ENCODE measurements at places on chromosomes 16 and 17.

- peak; percentile 69 for DNase-seq
These were observed 669 bp downstream of the MIEF2 start for GRCh38 chr17:18261146-18261515.

- DNase-seq, result no peak
These were observed 23.5 kb downstream of the SPECC1 start for GRCh38 chr17:20032636-20033035.

DNA sequence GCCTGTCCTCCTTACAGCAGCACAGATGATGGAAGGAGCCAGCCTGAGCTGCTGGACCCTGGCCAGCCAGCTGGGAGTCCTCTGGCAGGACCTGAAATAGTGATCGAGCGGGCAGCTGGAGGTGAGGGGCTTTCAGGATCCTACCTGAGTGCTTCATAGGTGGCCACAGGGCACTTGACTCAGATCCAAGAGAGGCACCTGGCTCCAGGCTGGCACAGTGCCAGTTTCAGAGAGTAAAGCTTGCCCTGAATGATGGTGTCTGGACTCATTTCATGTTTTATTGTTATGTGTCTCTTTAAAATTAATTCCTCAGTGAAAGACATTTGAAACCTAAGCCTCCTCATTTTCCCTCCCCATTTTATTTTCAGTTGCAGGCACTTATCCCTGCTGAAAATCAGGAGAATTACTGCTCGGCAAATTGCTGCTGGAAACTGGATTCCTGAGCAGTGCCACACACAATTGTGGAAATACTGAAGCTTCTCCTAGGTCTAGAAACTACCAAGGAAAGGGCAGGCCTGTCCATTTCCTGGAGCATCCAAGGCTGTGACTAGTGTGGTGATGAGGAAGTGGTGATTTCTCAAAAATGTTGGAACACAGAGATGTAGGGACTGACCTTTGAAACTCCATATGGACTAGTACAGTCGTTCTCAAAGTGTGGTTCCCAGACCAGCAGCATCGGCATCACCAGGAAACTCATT is 16.1 kb upstream of the ADAMTS18 start:
- no peak for DNase-seq

GRCh38 chr17:82328141-82328993 is 5.2 kb downstream of the SECTM1 start:
- no peak for DNase-seq

GRCh38 chr16:49524947-49525315 is 151.3 kb downstream of the C16orf78 start:
- no peak for DNase-seq

DNA sequence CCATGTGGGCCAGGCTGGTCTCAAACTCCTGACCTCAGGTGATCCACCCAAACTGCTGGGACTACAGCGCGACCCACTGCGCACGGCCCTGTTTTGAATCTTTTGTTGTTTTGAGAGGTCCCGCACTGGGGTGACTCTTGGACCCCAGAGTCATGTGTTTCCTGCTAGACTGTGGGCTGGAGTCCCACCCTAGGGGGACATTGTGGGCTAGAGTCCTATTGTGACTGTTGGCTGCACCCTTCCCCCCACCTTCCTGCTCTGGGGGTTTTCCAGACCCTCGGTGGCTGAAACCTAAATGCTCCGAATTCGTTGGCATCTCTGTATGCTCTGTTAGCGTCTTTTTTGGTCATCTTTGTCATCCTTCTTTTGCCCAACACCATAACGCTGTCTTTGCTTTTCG is 16.0 kb downstream of the NUPR1 start:
- no peak for DNase-seq

DNA sequence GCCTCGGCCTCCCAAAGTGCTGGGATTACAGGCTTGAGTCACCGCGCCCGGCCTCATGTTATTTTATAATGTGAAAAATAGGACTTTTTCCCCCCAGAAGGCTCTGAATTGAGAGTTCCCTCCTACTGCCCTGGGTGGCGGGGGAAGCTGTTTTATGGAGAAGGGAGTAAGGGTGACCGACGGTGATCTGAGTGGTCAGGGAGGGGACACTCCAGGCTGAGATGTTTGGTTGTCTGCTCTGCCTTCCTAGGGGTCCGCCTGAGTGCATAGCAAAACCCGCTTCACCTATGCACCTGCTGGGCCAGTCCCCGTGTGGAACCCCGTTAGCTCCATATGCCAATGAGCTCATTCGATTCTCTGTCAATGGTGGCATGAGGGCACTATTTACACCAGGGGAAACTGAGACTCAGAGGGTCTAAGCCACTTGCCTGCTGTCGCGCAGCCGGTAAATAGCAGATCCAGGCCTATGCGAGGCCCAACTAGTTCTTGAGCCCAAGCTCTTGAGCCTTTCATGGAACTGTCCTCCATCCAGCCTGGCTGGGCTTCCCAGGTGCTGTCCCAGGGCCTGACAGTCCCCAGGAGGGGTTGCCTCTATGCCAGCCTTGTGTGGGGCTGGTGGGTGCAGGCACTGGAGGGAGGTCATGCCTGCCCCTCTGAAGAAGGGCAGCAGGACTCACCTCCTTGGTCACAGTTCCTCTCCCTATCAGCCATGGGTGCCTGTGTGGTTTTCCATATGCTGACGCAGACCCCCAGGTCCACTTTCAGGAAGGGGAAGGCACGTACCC is 1.7 kb upstream of the GJD3 start:
- no peak for DNase-seq

GRCh38 chr16:55543472-55543871 is 23.0 kb upstream of the CAPNS2 start:
- no peak for DNase-seq

DNA sequence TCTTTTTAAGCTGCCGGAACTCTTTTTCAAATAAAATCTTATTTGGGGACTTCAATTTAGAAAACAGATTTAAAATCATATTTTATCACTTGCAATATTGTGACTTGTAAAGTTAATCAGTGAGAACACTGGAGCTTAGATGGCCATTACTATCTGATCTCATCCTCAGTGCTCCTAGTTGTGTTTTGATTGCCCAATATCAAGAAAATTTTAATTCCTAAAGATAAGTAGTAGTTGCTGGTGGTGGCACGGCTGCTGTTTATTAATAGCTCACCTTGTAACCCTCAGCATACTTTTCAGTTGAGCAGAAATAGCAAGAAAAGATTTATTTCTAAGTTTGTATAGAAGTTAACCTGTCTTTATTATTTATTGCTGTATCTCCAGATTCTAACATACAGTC is 124.0 kb downstream of the NLK start:
- no peak for DNase-seq

DNA sequence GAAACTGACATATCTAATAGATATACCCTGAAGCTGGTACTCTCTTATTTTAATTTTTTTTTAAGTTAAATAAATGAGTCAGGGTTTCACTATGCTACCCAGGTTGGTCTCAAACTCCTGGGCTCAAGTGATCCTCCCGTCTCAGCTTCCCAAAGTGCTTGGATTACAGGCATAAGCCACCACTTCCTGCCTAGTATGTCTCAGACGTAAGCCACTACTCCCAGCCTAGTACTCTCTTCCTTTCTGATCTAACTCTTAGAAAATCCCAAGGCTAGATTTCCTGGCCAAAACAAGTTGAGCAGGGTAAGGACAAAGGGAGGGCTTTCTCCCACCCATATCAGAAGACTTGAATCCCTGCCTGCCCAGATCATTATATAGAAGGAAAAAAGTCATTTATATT is 33.7 kb downstream of the HOXB1 start:
- DNase-seq, result no peak

- no peak for DNase-seq
These were observed 30.8 kb downstream of the MPRIP start for GRCh38 chr17:17073030-17073564.

DNA sequence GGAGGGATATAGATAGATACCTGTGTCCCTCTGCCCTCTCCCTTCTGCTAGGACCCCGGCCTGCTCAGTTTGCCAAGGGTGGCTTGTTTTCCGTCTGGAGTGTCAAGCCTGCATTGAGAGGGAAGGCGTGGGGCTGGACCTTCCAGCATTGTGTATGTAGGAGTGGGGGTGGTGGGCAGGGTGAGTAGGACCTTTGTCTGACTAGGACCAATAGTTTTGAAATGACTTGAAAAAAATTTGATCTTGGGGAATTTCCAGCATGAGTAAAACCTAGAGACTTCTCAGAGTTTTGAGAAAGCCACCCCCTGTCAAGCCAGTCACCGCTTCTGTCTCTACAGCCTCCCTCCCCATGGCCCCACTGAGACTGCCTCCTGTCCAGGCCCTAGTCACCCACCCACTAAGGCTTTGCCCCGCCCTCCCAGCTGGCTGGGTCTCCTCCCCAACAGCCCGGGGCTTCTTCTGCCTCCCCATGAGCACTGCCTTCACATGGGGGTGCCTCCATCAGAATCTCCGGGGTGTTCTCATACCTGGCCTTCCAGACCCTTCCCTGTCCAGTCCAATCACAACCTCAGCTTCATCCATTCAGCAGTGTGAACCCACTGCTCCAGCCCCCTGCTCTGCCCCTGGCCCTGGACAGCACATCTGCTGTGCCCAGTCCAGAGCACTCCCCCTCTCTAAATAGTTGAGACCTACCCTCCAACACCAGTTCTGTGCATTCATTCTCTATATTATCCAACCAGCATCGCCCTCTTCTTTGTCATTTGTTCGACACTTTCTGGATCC is 207.0 kb downstream of the MSI2 start:
- no peak for DNase-seq

GRCh38 chr17:45751466-45751865 is 32.7 kb upstream of the CRHR1 start:
- DNase-seq, result peak; percentile 79

DNA sequence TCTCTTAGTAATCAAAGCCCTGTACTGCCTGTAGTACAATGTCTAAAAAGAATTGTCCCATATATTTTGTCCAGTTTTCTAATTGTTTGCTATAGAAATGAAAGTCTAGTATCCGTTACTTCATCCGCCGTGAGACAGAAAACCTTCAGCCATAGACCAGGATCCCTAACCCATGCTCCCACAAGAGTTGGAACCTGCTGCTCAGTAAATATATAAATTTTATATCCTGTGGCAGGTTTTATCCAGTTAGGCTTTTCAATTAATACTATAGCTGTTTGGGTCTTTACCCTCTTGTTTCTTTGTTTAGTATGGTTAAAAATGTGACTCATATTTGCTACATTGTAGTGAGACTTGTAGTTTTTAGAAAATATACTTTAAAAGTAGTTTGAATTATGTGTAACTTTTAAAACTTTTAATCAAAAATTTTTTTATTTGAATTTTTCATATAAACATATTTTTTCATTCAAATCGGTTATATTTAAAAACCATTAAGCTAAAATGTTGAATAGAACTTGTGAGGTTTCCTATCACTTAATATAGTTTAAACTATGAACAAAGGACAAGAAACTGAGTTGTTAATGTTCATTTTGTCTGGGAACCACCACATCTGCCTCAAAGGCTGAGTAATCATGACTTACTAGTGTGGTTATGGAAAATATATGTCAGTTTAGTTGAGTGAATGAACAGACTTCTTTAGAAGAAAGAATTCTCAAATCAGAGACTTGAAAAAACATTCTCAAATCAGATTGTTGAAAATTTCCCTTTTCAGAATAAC is 54.8 kb downstream of the VMP1 start:
- no peak for DNase-seq

- no peak for DNase-seq
These were observed 2.3 kb upstream of the MT2A start for GRCh38 chr16:56606071-56606475.

GRCh38 chr16:2468233-2468724 is 2.8 kb upstream of the NTN3 start:
- DNase-seq, result peak; percentile 37

- DNase-seq, result no peak
These were observed 64.0 kb upstream of the SOX9 start for GRCh38 chr17:72056727-72057290.

DNA sequence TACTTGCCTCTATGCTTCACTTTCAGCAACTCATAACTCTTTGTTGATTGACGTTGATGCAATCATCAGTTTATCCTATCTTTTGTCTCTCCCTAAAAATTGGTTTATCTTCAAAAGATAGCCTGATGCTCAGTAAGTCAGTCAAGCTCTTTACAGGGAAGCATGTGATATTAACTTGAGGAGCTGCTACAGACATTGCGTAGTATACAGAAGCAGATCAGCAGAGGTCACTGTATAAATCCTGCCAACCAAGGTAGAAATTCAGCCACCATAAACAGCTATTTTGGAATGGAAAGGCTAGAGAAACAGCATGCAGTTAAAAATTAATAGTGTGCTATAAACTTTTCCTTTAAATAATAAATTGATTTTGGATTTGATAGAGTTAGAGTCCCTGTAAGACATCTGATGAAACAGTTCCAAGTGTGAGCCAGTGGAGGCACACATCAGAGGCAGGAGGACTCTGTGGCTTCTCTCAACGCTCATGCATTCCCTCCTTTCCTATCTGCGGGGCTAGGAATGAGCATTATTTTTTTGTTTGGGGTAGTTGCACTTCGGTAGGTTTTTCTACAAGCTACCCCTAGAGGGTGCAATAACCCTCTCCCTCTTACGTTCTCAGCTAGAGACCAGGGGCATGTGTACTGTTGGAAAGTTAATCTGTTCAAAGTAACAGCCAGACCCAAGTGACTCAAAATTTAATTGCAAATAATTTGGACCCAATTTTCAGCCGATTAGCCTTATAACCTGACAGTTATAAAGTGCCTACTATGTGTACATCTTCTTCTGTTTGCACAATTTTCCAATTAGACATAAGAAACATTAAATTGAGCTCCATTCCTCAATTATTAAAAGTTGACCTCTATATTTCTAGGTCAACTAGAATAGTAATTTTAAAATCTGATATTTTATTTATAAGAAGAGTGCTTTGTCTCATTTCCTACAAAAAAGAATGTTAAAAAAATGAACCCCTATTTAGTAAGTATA is 647.7 kb upstream of the SOX9 start:
- DNase-seq, result peak; percentile 71

GRCh38 chr17:19319771-19320505 is 42.6 kb downstream of the B9D1 start:
- DNase-seq, result no peak

DNA sequence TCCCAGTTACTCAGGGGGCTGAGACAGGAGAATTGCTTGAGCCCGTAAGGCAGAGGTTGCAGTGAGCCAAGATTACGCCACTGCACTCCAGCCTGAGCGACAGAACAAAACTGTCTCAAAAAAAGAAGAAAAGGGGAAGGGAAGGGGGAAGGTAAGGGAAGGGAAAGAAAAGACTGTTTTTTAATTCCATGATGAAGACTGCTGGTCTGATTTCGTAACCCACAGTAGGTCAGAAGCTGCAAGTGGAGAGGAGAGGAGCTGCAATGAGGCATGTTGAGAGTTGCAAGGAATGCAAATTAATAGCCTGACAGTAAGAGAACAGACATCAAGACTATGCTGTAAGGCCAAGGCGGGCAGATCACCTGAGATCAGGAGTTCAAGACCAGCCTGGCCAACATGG is 33.3 kb downstream of the HELZ start:
- no peak for DNase-seq

- no peak for DNase-seq
These were observed 67.4 kb downstream of the JPH3 start for GRCh38 chr16:87669672-87670071.

- DNase-seq, result no peak
These were observed 30.7 kb upstream of the SOX9 start for GRCh38 chr17:72090108-72090507.
